Right forelimb (tissue), 1 donor: ENCODE measurements at places on chromosomes 7 and 10.

- DNase-seq: no peak
Observed at GRCh38 chr10:101038484-101038883, 7.5 kb downstream of the SFXN3 start.

DNA sequence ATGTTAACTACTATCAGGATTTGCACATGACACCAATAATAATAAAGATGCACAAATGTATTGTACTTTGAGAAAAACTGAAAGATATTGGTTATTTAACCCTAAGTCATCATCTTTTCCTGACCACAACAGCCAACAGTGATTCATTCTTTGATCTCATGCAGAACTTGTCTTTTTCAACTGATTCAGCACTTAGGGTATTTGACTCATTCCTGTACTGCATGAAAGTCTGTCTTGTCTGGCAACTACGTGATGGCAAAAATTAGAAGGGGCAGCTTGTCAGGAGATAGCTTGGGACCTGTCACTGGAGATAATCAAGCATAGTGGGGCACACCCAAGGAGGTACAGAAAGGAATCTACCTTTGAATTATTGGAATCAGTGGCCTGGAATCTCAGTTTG, 77.8 kb upstream of the LRRC17 start:
- DNase-seq: no peak

GRCh38 chr10:3027866-3028265, 39.5 kb upstream of the PFKP start:
- no peak for DNase-seq

DNA sequence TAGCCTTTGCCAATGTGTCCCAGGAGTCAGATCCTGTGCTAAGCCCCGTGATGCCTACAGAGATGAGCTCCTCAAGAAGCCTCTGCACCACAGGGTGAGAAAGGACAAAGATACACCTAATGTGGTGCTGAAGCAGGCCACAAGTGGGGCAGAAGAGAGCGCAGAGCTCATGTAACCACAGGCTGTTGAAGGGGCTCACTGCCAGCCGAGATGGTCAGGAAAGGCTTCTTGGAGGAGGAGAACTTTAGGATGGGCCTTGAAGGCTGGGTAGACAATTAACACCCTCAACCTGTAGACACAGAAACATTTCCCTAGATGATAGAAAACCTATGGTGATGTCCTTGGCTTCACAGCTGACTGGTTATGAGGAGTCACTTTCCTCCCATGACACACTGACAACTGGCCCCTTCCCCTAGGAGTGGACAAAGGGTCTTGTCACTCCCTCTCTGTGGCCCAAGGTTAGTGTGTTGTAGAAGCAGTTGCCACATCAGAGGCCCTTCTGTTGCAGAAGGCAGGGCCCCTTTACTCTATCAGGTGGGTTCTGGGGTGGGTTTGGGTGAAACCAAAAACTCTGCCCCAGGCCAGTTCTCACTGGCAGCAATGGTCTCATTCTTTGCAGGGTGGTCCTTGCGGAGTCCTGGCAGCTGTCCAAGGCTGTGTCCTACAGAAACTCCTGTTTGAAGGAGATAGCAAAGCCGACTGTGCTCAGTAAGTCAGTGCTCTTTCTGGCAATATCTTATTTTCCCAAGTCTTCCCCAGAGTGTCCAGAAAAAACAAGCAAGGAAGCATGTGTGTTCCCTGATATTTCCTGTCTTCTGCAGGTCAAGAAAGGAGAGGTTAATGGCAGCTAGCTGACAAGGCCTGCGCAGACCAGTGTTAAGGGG, 69.2 kb downstream of the MINDY4 start:
- DNase-seq: peak; percentile 39

GRCh38 chr7:3063016-3063753, 19.5 kb upstream of the CARD11 start:
- no peak for DNase-seq

- no peak for DNase-seq
Observed at GRCh38 chr7:50268990-50269389, 35.5 kb upstream of the IKZF1 start.

DNA sequence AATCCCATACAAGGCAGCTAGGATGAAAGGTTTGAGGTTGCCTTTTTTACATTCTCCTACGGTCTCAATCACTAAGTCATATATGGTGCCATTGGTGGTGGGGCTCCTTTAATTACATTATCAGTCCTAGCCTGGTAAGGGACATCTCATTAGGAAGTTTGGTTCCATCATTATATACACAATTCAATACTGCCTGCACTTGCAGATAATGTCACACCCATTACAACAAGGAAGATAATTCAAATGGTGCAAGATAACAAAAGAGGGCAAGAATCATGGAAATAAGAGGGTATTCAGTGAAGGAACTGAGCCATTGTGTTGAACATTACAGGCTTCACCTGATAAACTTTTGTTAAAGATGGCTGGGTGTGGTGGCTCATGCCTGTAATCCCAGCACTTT, 1.7 kb upstream of the TMEM248 start:
- DNase-seq: no peak

GRCh38 chr10:118161461-118162246, 114.9 kb upstream of the RAB11FIP2 start:
- no peak for DNase-seq

- no peak for DNase-seq
Observed at GRCh38 chr10:90112681-90113080, 411.3 kb downstream of the KIF20B start.
